ENCODE measurements at places on chromosomes 7 and 10.

GRCh38 chr10:105239311-105240219 is 598.5 kb downstream of the SORCS3 start:
- no peak for DNase-seq

DNA sequence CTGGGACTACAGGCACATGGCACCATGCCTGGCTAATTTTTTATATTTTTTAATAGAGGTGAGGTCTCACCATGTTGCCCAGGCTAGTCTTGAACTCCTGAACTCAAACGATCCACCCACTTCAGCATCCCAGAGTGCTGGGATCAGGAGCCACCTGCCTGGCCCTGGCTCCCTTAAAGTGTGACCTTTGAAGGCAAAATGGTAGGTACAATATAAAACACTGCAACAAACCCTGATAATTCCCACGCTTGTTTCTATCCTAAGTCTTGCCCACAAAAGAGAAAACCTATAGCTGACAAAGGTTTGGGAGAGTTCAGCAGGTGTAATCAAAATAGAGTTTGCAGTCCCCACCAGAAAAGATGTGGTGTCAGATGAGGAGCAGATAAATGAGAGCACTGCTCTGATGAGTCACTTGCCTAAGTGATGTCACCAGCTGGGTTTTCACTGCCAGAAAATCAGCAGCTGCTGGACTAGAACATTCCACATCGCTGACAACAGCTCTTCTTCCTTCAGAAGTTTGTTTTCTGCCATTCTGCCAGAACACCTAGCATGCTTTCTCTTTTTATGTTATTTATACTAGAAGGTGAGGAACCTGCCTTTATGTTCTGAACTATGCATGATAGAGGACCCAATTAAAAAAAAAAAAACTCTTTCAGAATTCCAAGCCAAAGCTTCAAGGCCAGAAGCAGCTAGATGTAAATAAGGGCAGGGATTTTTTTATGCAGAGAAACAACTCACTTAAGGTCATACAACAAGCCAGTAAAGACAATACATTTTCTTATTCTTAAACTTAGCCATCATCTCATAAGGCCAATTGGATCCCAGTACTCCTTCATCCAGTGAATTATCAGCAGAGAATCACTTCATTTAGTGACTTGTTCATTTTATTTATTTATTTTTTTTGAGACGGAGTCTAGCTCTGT is 18.0 kb downstream of the PURB start:
- no peak for DNase-seq

- no peak for DNase-seq
Observed at GRCh38 chr7:149367418-149368180, 93.3 kb downstream of the ZNF777 start.

GRCh38 chr7:35993113-35993512 is 159.9 kb upstream of the EEPD1 start:
- DNase-seq = no peak

GRCh38 chr7:33853361-33854062 is 51.8 kb upstream of the BMPER start:
- no peak for DNase-seq

- DNase-seq = no peak
Observed at GRCh38 chr7:37920305-37920848, at the start of gene EPDR1. TSS of gene EPDR1 (plus strand) at chr7:37920640. CDS start at chr7:37920940, 300 bp downstream.

GRCh38 chr7:2112261-2113198 is 120.2 kb downstream of the MAD1L1 start:
- DNase-seq = no peak

DNA sequence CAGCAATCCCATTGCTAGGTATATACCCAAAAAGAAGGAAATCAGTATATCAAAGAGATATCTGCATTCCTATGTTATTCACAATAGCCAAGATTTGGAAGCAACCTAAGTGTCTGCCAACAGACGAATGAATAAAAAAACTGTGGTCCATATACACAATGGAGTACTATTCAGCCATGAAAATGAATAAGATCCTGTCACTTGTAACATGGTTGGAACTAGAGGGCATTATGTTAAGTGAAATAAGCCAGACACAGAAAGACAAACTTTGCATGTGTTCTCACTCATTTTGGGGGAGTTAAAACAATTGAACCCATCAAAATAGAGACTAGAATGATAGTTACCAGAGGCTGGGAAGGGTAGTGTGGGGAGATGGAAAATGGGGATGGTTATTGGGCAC is 323.5 kb upstream of the NFE2L3 start:
- DNase-seq = no peak

DNA sequence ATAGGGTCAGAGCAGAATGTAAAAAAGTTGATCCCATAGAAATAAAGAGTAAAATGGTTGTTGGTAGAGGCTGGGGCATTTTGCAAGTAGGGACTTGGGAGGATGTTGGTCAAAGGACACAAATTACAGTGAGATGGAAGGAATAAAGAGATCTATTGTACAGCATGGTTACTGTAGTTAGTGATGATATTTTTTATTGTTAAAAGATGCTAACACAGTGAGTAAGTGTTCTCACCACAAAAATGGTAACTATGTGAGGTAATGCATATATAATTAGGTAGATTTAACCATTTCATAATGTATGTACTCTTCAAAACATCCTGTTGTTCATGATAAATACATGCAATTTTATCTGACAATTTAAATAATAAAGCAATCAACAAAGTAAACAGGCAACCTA is 280.7 kb upstream of the MAGI2 start:
- DNase-seq = no peak

GRCh38 chr7:13062631-13063030 is 375.2 kb downstream of the ARL4A start:
- DNase-seq = no peak

DNA sequence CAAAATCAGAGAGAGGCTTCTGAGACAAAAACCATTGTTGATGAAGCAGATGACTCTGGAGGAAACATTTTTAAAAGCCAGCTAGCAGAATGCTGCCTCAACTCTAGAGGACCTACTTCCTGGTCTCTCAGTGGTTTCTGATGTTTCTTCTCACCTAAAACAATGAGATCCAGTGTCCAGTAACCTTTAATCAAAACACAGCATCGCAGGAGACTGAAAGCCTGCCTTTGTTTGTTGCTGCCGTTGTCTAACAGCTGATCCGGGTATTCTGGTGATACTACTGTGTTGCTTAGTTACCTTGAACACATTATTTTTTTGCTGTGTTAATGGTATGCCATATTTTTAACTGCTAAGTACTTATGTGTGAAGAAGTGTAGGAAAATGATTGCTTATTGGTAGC is 70.9 kb downstream of the WIPF3 start:
- no peak for DNase-seq

DNA sequence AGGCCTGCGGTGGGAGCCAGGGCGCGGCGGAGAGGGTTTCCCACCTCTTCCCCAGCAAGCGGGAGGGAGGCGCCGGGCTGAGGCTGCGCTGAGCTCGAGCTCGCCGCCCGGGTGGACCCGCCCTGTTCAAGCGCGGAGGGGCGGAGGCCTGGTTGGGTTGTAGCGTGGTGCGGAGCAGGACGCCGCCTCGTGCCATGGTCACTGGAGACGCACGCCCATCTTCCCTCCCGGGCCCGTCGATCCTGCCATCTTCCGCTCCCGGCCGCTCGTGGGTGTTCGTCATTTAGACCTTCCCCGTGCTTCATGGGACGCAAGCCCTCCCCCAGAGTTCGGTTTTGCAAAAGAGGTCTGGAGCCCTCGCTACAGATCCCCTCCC is 9.3 kb upstream of the EN2 start:
- DNase-seq = no peak

DNA sequence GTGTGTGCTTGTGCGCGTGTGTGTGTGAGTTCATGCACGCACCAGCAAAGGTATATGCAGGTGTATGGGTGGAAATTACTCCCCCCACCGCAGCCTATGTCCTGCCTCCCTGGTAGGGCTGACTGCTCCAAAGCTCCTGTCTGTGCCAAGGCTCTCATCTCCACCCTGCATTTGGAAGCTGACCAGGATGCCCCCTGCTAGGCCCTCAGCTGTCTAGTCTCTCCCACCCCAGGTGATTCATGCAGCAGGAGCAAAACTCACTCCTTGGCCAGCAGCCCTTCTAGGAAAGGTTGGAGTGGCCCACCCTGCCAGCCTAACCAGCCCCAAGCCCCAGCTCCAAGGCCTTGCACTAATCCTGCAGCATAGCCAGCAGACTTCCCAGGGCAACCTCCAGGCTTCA is 148.4 kb downstream of the GRID1 start:
- no peak for DNase-seq

All from NCI-H187 (cell line).